ENCODE measurements at places on chromosomes 12 and 14.

DNA sequence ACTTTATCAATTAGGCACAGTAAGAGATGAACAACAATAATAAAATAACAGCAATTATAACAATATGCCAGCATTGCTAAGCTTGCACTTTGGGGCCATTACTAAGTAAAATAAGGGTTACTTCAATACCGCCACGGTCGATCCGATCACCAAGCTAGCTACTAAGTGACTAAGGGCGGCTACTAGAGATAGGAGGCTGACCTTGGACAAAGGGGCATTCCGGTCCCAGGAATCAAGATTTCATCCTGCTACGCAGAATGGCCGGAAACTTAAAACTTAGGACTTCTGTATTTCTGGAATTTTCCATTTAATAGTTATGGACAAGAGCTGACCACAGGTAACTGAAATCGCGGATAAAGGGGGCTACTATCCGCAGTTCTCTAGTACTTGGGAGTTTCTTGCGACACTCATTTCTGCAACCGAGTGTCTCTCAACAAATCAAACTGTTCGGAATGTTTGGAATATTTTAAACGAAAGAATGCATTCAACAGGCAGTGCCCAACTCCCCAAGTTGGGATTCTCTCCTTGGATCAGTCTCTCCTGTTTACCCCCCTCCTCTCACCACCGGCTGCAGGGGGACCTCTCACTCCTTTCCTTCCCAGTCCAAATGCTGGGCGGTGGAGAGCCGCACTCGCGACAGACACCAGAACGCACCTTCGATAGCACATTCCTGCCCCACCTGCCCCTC is 650 bp downstream of the HEBP1 start:
- DNase-seq, result no peak

GRCh38 chr14:22379727-22380126 is 209.3 kb downstream of the DAD1 start:
- DNase-seq, result no peak

GRCh38 chr12:128549601-128550218 is 274.0 kb downstream of the SLC15A4 start:
- DNase-seq, result no peak

- DNase-seq, result no peak
These were observed 239.8 kb upstream of the FAR2 start for GRCh38 chr12:28909291-28909690.

- no peak for DNase-seq
These were observed 746 bp upstream of the DUSP16 start for GRCh38 chr12:12563290-12563928.

DNA sequence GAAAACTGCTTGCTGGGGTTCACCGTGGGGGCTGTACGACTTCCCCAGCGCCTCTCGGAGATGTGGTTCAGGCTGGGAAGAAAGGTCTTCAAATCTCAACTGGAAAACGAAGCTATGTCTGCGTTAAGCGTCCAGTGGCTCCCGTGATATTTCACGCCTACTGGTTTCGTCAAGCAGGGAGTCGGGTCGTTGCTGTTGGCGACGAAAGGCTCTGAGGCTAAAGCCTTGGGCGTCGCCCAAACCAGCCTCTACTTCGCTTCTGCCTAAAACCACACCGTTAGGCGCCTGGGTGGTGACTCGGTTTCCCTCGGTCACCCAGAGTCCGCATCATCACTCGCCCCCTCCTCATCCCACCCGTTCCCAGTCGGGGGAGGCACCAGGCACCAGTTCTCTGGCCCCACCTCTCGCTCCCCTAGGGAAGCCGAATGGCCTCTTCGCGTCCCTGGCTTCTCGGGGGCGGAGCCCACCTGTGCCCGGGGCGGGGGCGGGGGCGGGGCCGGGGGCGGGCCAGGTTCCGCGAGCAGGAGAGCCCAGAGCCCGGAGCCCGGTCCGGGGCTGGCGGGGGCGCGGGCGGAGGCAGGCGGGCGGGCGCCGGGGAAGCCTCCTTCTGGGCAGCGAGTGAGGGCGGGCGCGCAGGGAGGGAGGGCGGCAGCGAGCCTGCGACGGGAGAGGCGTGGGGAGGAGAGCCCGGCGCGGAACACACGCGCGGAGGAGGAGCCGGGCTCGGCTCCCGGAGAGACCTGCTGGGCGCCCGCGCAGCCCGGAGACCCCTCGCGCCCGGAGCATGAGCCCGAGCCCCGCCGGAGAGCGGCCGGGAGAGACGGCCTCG is at the start of gene B4GALNT3:
Gene B4GALNT3 (plus strand): TSS at position 510 of the 829 bp plus-strand sequence. CDS start 438 bp downstream, outside the sequence.
- no peak for DNase-seq

DNA sequence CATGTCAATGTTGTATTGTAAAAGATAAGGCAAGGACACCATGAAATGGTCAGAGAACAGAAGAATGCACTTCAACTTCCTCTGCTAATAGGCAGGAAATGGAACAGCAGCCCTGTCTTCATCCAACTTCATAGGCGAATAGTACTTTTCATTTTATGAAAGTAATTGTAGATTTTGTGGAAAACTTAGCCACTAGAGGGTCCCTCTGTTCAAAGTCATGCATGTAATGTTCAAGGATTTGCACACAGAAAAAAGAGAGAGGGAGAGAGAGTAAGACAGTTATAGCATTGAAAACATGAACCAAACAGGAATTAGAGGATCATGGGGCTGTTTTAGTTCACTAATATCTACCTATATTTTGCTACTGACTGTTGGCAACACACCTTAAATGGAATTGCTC is 172.2 kb downstream of the FLRT2 start:
- no peak for DNase-seq

- no peak for DNase-seq
These were observed 14.4 kb upstream of the POLR3B start for GRCh38 chr12:106343214-106343528.

DNA sequence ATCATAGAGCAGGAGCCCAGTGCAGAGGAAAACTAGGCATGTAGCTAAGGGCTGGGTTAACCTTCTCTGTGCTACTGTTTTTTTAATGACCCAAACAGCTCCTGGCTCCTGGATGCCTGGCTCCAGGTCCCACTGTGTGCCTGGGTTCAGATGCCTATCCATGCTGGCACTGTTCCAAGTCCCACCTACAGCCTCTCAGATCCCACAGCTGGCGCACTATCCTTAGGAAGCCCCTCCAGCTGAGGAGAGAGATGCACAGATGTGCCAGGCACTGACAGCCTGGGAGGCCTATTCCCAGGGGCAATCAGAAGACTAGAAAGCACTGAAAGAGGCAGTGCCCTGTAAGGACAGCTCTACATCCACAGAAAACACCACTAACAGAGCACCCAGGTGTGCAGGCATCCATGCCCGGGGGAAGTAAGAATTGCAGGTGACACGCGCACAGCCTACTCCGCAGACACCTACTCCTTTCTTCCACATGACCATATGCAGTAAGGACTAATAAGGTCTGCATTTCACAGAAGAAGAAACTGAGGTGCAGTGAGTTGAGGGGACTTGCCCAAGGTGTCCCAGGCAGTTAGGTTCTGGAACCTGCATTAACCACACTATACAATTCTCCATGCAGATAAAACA is 51.2 kb downstream of the PITPNM2 start:
- no peak for DNase-seq

GRCh38 chr12:116360579-116361413 is 83.3 kb upstream of the MED13L start:
- no peak for DNase-seq

DNA sequence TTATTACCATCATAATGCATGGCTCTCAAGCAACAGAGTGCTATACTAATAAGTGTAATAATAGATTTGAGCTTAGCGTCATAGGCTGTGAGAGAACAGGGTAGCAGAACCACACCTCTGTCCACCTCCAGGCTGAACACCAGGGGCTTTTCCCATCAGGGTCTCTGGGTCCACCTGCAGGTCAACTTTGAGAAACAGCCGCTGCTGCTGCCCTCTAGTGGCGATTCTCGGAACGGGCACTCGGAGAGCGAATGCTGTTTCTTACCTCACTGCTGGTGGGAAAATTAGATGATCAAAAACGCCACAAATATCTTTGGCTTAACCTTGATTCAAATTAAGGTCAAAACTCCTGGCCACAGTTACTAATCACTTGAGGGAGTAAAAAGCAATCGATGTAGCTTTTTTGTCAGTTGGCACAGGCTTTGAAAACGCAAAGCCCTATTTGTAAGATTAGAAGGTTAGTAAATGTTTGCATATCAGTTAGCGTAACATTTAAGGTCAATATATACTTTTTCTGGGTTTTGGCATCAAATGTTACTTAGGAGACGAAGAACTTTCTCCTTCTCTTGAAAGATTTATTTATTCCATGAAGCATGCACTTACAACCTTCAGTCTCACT is 127.9 kb upstream of the TMEM132D start:
- DNase-seq, result peak; percentile 35

GRCh38 chr12:121295746-121296617 is 527 bp downstream of the CAMKK2 start:
- DNase-seq, result no peak

DNA sequence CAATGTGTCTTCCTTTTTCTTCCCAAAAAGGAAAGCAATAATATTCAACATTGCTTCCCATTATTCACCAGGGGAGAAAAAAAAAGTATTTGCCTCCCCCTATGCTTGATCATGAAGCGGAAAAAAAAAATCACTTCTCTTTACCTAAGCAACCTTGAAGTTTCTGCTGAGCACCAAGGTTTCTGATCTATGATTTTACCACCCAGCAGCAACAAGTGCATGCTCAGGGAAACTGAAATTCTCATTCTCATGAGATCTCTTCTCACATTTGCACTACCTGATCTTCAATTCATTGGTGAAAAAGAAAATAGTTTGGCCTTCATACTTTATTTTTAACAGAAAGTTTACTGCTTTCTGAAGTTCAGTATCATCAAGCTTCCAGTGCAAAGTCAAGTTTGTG is 125.8 kb downstream of the ARMH4 start:
- DNase-seq, result no peak
